ENCODE measurements at places on chromosomes 2 and 18.

GRCh38 chr2:75787532-75788132, 76.9 kb upstream of the GCFC2 start:
- DNase-seq: no peak

GRCh38 chr2:197011021-197011417, 84.5 kb upstream of the PGAP1 start:
- no peak for DNase-seq

DNA sequence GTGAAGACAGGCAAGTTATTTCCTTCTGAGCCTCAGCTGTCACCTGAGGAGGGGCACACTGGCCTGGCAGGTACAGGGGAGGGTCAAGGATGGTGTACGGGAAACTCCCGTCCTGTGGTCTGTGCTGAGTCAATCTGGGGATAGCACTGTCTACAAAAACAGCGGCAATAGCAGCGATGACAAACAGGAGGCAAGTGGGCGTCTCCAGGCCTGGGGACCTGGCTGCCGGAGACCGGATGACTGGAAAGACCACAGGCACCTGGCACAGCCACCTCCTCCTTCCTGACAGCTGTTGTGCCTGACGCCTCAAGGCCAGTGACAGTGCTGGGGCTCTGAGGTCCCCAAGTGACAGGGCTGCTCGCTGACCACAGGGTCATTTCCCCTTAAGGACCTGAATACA, 202.1 kb upstream of the HS6ST1 start:
- DNase-seq: no peak

DNA sequence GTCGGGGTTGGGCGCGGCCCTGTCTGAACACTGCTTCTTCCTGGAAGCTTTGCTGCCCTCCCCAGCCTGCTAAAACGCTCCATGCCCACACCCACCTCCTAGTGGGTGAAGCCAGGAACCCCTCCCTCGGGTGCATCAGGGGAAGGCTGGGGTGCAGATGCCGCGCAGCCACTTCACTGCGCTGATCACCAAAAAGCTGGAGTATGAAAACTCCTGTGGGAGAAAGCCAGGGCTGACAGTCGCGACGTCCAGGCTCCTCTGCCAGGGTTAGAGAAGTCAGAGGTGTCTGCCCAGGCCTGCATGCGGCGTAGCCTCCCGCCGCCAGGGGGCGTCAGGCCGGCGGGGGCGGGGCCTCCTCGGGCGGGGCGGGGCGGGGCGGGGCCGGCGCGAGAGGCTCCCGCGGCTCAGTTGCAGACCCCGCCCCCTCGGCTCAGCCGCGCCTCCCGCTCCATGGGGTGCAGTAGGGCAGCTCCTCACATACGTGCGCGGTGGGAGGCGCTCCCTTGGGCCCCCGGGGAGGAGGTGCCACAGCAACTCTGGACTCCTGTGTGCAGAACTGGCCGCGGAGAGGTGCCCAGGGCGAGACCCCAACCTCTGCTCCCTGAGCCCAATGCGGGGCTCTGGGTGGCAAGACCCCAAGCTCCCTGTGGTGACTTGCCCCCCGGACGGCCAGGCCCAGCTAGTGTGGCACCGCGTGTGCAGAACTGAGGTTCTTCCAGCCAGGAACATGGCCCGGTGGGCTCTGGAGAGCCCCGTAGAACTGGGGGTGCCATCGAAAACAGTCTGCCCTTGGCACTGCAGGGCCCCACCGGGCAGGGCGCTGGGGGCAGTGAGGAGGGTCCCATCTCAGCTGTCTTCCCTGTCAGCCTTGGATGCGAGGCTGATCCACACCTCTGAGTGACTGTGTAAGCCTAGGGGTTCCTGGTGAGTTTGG, 1.8 kb upstream of the RNPEPL1 start:
- peak; percentile 92 for DNase-seq

GRCh38 chr2:217966423-217967070, 36.2 kb downstream of the TNS1 start:
- no peak for DNase-seq

GRCh38 chr2:128838244-128838643, 519.6 kb upstream of the HS6ST1 start:
- DNase-seq: no peak

DNA sequence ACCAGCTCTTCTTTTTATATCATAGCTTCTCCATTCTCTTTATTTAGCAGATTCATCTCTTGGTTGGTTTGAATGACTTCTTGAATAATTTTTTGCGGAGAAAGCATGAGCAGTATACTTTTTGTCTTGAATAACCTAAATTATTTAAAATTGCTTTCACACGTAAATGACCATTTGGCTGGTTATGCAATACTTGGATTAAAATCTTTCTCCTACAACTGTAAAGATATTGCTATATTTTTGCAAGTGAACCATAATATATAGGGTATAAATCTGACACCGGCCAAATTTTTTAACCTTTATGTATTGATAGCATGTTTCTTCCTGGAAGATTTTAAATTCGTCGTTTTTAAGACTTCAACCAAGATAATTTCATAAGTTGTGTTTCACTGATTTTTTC, 6.2 kb upstream of the ZSWIM2 start:
- no peak for DNase-seq

DNA sequence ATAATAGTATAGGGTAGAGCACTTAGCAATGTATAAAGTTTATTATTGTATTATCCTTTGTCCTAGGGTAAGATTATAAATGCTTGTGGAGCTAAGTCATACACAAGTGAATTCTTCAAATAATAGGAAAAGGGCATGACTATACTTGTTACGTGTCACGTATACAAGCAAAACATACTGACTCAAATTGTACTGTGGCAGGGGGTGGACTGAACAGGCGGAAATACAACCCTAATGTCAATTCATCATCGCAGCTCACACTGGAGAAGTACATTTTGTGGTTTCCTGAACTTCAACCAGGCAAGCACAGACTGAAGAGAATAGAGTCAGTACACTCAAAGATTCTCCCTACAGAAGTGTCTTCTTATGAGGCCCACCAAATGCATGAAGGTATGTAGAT, 201.0 kb downstream of the MBD2 start:
- no peak for DNase-seq

- DNase-seq: no peak
These were observed 84.6 kb upstream of the CERS6 start for GRCh38 chr2:168371273-168372019.

- DNase-seq: no peak
These were observed 202.7 kb downstream of the BCL11A start for GRCh38 chr2:60350791-60351190.

- DNase-seq: no peak
These were observed 862.1 kb upstream of the CELF4 start for GRCh38 chr18:38427736-38428135.

DNA sequence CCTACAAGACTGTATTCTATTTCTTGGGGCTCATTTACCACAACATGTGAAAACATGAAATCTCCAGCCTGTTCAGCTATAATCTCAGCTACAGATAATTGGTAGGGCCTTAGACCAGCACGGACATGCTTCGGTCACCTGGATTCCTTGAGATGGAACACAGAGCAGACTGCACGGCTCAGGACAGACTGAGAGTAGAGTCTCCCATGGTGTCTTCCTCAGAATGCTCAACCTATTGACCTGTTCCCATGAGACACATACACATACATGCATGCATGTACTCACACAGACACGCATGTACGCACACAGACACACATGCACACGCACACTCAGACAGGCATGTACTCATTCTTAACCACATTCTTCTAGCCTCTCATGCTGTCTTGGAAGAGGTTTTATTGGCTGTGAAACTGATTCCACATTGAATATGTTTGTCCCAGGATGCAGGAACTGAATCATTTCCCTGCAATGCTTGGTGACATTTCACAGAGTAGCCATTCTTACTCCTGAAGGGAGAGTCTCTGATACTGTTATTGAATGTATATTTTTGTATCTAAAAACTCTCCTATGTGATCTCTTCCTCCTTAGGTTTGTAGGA, 23.5 kb upstream of the BZW1 start:
- no peak for DNase-seq

- no peak for DNase-seq
These were observed 284.5 kb downstream of the ZNF521 start for GRCh38 chr18:25067275-25068025.

- no peak for DNase-seq
These were observed 33.6 kb upstream of the B3GNT7 start for GRCh38 chr2:231361701-231362554.

GRCh38 chr2:30275256-30275655, 43.9 kb downstream of the LBH start:
- no peak for DNase-seq

GRCh38 chr2:177902395-177903163, 170.0 kb downstream of the PDE11A start:
- no peak for DNase-seq

DNA sequence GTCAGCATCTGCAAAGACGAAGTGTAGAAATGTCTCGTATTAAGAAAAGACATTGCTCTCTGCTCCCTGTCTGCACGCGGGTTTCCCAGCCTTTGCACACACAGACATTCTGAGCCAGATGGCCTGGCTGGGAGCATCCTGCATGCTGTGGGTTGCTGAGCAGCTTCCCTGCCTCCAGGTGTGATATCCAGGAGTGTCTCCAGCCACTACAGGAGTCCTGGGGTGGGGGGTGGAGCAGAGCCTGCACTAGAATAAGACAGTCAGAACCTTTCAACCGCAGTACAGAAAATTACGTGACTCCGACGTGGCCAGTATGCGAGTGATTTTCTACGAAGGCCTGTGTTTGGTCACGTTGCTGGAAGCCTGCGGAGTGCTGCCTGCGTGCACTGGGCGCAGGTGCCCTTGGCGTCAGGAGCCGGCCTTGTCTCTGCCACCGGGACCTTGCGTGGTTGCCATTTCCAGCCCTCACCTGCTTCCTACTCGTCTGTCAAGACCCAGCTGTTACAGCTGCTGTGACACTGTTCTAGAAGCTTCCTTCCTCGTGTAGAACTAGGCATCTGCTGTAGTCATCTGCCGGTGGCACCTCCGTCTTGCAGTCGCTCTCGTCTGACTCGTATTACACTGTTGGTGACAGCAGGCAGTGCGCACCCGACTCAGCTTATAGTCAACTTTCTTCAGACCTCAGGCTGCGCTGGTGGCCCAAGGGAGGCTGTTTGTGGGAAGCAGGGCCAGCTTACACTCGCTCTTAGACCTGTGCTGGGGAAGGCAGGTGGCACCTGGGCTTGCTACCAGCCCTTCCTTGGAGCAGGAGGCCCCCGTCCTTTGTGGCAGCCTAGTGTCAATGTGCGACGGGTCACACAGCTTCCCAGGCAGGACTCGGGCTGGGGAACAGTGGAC, 11.2 kb downstream of the CTDP1 start:
- no peak for DNase-seq

DNA sequence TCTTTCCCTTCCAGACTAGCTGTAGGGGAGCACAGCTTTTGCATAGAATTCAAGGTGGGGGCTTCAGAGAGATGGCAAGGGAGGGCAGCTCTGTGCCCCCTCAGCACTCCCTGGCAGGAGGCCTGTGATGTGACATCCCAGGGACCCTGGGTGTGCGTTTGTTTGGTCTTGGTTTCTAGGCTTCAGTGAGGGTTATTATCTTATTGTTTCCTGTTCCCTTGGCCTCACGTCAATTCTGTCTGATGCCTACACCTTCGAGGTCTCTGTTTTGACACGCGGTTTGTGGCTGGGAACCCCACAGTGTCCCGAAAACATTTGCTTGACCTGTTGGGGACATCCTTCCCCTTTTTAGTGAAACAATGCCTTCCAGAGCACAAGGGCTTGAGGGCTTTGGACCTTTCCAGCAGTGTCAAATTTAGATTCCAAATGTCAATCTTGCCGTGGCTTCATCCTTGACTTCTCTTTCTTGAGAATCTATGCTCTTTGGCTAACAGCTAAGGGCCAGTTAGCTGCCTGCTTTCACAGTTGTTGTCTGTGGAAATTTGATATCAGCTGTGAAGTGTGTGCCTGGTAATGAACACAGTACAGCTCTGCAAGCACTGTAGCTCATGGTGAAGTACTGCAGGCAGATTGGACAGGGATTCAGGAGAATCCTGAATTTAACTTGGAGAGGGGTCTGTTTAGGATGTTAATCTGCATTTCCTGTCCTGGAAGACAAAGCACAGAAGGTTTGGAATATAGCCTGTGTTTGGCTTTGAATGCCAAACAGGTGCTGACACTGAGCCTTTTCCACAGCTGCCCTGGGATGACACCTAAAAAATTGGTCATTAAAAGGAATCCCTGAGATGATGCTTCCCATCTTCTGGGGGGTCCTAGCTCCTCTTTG, 108.2 kb upstream of the CXCR4 start:
- DNase-seq: no peak

GRCh38 chr2:176385219-176385759, 116.0 kb downstream of the MTX2 start:
- DNase-seq: no peak

DNA sequence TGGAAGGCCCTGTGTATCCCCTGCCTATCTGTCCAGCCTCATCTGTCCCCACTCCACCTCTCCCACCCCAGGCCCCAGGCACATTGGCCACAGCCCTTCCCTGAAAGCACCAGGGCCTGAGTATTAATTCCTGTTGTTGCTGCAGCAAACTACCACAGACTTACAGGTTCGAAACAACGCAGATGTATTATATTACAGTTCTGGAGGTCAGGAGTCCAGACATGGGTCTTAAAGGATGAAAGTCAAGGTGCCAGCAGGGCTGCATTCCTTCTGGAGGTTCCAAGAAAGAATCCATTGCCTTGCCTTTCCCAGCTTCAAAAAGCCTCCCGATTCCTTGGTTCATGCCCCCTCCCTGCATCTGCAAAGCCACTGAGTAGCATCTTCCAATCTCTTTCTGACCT, 78.7 kb upstream of the LAPTM4A start:
- DNase-seq: no peak

DNA sequence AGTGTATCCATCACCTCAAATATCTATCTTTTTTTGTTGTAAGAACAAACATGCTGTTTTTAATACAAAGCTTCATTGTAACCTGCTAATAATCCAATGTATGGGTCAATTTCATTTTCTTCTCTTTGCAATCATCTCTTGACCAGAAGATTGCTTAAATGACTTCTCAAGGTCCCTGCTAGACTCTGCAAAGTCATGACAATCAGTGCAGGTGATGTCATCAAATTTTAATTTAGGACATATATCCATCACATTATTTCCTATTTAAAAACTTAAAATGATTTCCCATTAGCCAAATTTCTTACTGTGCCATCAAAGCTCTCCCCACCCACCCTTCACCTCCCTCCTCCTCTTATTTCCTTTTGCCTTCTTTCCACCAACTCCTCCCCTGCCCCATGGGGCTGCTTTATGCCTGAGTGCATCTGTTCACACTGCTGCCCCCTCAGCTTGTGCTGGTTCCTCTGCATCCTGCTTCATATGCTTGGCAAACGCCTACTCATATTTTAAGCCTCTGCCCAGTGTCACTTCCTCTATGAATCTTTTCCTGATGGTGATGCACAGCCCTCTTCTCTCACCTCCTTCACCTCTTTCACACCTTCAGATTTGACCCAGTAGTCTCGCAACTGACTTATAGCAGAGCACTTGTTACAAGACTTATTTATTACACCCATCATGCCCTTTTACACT, 20.3 kb downstream of the PLEK start:
- no peak for DNase-seq

GRCh38 chr2:202479610-202480009, 103.5 kb downstream of the BMPR2 start:
- no peak for DNase-seq

- no peak for DNase-seq
These were observed 11.9 kb downstream of the IL1B start for GRCh38 chr2:112824694-112825085.

DNA sequence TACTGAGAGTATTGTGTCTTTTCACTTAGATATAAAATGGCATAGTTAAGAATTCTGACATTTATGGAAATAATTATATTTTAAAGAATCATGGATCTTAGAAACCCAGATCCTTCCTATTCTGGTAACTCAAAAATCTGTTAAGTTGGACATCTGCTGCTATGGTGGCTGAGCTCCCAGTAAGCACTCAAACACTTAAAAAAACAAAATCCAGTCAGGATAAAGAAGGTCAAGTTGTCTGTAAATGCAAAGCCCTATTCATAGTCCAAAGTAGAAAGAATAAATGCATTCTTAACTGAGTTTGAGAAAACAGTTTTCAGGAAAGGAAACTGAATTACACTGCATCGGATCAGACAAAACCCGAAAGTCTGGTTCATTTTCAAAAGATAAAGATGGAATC, 35.6 kb downstream of the EIF2AK3 start:
- no peak for DNase-seq

Data from stimulated activated CD4-positive, alpha-beta T cell treated with anti-CD3 and anti-CD28 coated beads, TNF-alpha, amount 100 ng/mL, for 1 hour (primary cell).